NB4 (cell line): ENCODE measurements at places on chromosomes 12 and 14.
A peak's percentile ranks its signal among the peaks of the same experiment; 100 is the strongest.

DNA sequence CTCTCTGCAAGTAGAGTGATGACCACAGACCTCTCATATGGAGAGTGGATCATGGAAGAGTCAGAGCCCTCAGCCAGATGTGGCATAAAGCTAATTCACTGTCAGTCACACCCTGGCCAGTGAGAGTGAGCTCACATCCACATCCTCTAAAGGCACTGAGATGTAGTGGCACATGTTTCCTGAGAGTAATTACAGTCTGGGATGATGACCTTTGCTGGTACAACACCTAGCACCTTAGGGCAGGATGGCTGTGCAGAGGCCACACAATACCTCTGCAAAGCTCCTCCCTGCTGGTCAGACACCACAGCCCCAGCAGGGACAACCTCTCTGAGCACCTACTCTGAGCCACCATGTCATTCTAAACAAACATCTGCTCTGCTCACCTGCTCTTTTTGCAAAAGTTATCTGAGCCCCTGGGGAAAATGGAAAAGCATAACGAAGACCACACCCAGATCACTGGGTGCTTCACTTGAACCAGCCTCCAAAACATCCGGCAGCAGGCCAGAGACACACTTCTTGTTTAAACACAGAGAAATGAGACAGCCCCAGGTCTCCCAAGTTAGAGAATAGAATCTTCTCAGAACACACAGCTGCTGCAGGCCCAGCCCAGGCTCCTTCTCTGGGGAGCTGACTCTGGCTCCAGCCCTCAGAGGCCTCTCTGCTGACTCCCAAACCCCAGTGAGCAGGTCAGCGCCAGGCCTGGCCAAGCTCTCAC, 30.3 kb downstream of the PITPNM2 start:
- DNase-seq, result no peak

- peak; percentile 30 for DNase-seq
Observed at GRCh38 chr12:122385171-122386016, 37.1 kb downstream of the CLIP1 start.

- peak; percentile 92 for DNase-seq
Observed at GRCh38 chr12:106910202-106910601, 45.5 kb upstream of the TMEM263 start.

- no peak for DNase-seq
Observed at GRCh38 chr12:59304077-59304721, 291.6 kb upstream of the SLC16A7 start.

GRCh38 chr12:75374971-75375370, 15.9 kb upstream of the GLIPR1L2 start:
- no peak for DNase-seq

GRCh38 chr14:32571995-32572866, 243.1 kb downstream of the AKAP6 start:
- no peak for DNase-seq

GRCh38 chr14:22651586-22651985, 7.4 kb upstream of the OR6J1 start:
- DNase-seq, result no peak

DNA sequence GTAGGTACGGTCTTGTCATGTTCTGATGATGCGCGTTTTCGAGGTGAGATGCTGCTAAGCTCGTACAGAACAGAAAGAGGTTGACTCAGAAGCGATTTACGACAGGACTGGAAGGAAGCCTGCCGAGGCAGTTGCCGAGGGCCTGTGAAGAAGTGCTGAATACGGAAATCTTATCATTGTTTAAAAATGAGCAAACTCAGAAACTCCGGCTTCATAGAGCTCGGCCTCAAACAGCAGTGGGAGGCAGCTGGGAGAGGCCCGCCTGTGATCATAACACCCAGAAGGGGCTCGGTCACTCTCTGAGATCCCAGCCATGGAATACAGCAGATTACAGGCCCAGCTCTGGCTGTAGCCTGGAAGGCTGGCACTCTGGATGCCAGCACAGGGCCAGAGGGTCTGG, 87.4 kb downstream of the CPSF2 start:
- no peak for DNase-seq

- no peak for DNase-seq
Observed at GRCh38 chr12:107774349-107775029, at the start of gene ASCL4. Gene ASCL4 (plus strand): TSS chr12:107774704. CDS start chr12:107775219, 515 bp downstream.

DNA sequence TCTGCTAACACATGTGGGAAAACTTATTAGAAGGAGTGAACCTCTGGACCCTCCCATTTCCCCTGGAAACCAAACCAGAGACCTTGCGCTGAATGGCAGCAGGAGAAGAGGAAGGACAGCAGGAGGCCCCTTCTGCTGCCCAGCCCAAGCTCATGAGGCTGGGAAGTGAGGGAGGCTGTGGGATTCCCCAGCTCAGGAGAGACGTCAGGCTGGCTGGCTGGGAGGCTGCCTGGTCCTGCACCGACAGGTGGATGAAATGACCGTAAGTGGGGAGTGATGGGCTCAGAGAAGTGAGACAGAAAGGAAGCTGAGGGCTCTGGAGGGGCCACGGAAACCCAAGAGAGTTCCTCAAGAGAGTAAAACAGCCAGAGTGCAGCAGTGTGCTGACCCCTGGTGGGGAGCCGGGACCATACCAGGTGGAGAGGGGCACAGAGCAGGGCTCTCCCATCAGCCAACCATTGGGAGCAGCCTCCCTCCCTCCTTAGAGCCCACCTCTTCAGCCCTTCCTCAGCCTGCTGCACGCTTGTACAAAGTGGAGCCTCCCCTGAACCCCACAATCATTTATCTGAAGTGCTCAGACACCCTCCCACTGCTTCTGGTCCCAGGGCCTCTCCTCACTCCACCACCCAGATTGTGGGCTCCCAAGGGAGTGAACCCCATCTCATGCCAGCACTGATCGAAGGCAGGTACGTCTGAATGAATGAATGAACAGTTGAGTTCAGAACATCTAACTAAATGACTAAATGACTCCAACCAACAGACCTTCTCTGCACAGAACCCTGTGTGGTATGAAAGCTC, 14.0 kb downstream of the TAMALIN start:
- DNase-seq, result peak; percentile 87

DNA sequence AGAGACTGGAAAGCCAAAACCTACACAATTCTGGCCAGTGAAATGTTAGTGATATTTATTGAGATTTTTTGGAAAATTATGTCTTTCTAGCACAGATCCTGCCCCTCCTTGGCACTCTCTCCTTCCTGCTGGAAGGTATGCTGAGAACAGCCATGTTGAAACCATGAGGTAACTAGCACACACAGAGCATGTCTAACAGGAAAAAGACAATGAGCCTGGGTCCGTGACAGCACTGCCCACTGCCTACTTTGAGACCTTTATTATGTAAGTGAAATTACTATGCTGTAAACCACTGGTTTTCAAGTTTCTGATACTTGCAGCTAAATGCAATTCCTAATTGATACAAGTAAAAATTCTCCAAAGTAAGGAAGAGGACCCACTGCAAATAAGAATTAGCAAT, 81.6 kb upstream of the SINHCAF start:
- DNase-seq, result no peak

DNA sequence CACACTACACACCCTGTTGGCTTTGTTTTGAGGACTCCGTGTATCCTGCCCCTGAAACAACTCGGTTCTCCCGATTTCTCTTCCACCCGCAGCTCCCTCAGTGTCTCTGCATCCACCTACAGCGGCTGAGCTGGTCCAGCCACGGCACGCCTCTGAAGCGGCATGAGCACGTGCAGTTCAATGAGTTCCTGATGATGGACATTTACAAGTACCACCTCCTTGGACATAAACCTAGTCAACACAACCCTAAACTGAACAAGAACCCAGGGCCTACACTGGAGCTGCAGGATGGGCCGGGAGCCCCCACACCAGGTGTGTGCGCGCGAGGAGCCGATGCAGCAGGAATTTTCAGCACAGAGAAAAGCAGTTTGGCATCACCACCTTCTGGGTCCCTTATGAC, 10.5 kb downstream of the ALKBH2 start:
- DNase-seq, result no peak

- no peak for DNase-seq
Observed at GRCh38 chr14:51147183-51147582, 52.3 kb upstream of the TRIM9 start.

DNA sequence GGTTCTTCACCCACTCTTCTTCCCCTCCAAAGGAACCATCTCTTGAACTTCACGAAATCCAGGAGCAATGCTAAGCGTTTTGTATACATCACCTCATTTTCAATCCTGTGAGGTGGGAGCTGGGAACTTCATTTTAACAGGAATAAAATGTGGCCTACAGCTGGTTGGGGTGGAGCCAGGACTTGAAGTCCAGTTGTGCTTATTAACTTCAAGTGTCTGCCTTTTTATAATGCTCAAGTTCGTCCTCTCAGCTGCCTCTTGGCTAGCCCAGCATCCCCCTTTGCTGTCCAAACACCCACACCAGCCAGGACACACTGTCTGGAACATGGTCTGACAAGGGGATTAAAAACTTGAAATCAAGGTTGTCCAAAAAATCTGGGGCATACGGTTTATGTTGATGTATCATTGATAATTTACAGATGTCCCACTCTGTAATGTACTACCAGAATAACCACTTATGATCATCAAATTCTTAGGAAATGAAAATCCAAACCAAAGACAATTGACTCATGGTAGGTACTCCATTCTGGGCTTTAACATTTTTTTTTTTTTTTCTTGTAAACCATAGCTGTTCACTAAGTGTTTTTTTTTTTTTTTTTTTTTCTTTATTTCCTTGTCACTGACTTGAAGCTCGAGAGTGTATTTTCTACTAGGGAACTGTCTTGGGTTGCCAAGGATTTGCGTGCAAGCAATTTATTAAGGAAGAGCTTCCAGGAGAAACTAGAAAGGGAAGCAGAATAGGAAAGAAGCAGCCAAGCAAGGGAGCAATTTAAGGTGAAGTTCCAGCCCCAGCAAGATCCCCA, 252.3 kb downstream of the EFCAB11 start:
- DNase-seq, result no peak

- no peak for DNase-seq
Observed at GRCh38 chr12:123929946-123930583, 42.6 kb downstream of the CCDC92 start.

GRCh38 chr12:89156862-89157262, 195.4 kb downstream of the DUSP6 start:
- peak; percentile 61 for DNase-seq

DNA sequence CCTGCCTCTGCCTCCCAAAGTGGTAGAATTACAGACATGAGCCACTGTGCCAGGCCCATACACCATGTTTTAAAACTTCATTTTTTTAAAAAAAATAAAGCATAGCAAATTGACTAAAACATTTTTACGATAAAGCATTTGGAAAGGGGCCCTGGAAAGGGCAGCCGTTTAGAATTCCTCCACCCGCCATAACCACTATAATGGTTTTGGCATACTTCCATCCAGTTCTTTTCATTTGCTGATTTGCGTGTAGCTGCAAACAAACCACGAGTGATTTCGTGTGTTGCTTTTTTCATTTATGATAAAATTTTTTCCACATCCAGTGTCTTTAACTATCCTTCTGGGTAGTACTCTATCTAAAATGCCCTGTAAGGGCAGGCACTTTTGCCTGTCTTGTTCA, 91.8 kb upstream of the RIN3 start:
- DNase-seq, result no peak

DNA sequence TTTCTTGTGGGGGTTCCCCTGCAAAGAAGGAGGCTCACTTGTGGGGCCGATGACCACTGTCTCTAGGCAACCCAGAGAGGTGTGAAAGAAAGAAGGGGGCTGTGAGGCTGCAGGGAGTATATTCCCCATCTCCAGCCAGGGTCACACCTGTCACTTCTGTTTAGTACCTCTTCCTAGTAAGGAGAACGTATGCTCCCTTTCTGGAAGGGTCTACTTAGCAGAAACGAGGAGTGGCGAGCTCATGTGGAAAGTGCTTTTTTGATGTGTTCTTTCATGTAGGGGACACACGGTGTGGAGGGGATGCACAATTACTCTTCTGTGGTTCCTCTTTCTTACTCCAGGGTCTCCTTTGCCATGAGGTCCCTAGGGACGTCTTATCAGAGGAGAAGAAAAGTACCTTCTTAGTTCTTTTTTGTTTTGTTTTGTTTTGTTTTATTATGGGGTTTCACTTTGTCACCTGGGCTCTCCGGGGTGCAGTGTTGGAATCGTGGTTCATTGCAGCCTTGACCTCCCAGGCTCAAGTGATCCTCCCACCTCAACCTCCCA, 58.3 kb downstream of the PRKCH start:
- DNase-seq, result no peak

- no peak for DNase-seq
Observed at GRCh38 chr14:56862836-56863235, 52.6 kb upstream of the OTX2 start.

DNA sequence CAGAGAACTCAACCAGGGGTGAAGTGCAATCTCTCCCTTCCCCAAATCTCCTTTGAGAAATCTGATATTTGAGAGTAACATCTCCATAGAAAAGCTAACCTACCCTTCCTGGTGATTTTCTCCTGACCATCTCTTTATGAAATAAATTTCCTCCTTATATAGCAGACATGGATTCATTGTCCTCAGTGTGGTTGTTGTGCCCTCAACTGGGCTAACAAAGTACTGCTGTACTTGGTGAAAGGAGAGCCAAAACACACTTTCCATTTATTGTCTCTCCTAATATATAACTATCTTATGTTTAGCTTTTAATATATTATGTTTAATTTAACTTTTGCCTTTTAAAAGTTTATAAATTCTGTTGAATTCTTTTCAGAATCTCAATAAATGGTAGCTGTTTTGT, 65.1 kb upstream of the SLCO1B1 start:
- DNase-seq, result peak; percentile 35

DNA sequence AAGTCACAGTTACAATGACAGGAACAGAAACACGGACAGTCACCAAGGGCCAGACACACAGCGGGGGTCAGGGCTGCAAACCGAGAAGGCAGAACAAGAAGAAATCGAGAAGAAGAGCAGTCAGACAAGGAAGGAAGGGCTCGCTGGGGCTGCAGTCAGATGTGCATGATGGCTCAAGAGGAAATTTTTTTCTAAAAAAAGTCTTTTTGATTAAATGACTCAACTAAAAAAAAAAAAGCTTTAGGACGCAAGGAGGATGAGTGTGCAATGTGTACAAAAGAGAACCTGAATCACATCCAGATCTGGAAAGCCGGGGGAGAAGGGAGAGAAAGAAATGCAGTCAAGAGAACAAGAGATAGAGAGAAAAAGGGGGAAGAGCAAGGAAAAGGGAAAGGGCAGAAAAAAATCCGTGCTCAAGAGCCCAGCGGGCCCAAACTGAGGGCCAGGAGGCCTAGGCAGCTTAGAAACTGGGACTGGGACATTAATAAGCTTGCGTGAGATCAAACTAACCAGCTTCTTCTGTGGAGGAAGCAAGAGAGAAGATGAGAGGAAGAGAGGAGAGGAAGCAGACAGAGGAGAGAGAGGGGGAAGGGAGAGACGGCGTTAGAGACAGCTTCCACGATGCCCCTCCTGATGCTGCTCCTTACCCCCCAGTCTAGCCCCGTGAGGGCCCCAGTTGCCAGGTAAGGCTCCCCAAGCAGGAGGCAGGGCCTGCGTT, 6.7 kb downstream of the IFFO1 start:
- DNase-seq, result no peak

- no peak for DNase-seq
Observed at GRCh38 chr12:1282670-1283315, 291.8 kb downstream of the ERC1 start.

- DNase-seq, result no peak
Observed at GRCh38 chr12:52267266-52267665, 7.2 kb upstream of the KRT86 start.
